ENCODE measurements at places on chromosomes 3 and 15.

GRCh38 chr3:50155891-50156290 lies 767 bp downstream of the SEMA3F start:
- DNase-seq, result no peak

GRCh38 chr3:44104668-44105321 lies 136.9 kb upstream of the TOPAZ1 start:
- no peak for DNase-seq

DNA sequence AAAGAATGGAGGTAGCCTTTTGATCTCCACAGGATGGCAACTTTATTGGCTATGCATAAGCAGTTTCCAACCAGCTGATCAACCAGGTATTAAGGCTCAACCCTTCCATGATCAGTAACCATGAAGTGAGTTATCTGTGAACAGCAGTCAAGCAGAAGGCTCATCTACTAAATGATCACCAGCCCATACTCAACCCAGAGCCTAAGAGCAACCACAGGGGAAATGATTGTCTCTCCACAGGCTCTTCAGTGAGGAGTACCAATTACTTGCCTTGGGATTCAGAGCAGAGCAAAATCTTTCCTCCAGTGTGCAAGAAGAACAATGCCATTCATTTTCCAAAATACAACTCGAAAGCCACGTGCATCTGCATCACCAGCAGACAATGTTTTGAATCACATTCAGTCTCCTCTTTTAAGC lies 754.8 kb downstream of the ROBO1 start:
- no peak for DNase-seq

DNA sequence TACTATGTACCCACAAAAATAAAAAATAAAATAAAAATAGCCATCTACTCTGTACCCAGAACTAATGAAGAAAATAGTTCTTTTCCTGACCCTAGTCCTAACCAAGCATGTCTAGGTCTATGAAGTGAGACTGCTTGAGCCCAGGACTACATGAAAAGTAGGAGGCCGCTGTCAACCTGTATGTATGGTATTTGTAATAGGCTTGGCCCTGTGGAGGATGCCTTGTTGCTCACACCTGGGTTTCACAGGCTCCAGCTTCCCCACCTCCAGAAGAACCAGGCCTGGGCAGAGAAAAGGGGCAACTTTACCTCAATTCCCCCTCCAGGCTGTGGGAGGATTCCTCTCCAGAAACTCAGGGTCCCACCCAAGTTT lies 6.8 kb upstream of the PKM start:
- DNase-seq, result no peak

- no peak for DNase-seq
Measured at GRCh38 chr15:35104526-35105147, 19.5 kb upstream of the NANOGP8 start.

GRCh38 chr15:67083135-67083762 lies 17.8 kb downstream of the SMAD3 start:
- DNase-seq, result no peak

GRCh38 chr15:93716615-93717231 lies 514.6 kb upstream of the MCTP2 start:
- no peak for DNase-seq

DNA sequence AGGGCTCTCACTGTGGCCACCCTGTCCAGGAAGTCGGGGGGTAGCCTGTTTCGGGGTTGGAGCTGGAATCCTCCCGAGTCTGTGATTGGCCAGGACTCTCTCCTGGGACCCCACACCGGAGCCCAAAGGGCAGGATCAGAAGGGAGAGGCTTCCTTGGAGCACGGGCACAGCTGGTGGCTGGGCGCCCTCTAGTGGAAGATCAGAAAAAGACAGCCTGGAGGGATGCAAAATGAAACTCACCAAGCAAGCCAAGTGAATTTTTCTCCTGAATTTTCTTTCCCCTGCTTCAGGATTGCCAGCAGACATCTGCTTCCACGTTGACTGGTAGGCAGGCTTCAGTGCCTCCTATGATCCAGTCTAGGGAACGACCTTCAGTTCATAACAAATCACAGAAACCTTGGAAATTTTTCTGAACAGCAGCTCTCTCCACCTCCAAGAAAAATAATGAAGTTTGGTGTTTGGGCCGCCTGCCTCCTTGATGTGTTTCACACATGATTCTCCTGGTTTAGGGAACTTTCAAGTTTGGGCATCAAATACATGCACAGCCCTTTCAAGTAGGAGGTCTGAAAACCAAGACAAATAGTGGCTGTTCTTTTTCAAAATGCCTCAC lies 224.6 kb downstream of the VPS13C start:
- no peak for DNase-seq

DNA sequence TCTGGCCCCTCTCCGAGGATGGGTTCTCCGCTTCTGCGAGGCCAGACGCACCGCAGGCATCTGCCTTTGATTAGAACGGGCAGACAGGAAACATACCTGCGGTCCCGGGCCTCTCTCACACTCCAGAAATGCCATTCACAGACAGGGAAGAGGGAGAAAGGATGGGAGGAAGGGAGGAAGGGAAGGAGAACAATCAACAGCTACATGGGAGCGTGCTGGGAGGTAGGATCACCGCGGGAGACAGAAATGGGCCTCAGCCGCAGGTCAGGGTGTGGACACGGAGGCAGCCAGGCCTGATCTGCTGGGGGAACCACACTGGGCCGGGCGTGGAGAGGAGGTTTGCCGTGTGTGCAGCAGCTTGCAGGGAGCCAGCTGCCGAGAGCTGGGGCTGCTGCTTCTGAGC lies 90.7 kb upstream of the RGMA start:
- no peak for DNase-seq

GRCh38 chr15:101689901-101690300 lies 34.4 kb downstream of the TARS3 start:
- no peak for DNase-seq

- no peak for DNase-seq
Measured at GRCh38 chr3:118447339-118447738, 587.3 kb downstream of the IGSF11 start.

- DNase-seq, result no peak
Measured at GRCh38 chr3:146130881-146131371, 30.1 kb downstream of the PLOD2 start.

DNA sequence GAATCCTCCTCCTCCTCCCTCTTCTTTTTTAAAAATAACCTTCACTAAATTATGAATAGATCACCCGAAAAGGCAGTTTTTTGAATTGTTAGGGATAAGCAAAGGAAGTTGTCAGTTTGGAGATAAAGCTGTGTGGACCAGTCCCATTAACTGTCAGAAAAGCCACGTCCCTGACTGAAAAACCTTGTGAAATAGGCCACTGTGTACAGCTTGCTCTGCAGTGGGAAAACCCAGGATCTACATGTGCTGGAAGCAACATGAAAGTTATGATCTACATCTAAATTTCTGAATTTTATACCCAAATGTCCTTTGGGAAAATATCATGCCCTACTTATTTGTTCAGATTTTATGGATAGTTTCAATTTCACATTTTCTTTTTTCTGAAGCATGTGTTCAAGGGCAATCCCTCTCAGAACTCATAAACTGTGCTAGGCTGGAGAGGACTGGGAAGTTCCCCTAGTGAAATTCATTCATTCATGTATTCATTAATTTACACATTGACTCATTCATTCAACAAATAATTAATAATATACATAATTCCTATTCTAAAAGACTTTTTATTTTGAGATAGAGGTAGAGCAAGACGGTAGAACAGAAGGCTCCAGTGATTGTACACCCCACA lies 149.5 kb downstream of the SLC9A9 start:
- DNase-seq, result no peak

- DNase-seq, result no peak
Measured at GRCh38 chr15:40456299-40456712, 14.5 kb upstream of the CHST14 start.

DNA sequence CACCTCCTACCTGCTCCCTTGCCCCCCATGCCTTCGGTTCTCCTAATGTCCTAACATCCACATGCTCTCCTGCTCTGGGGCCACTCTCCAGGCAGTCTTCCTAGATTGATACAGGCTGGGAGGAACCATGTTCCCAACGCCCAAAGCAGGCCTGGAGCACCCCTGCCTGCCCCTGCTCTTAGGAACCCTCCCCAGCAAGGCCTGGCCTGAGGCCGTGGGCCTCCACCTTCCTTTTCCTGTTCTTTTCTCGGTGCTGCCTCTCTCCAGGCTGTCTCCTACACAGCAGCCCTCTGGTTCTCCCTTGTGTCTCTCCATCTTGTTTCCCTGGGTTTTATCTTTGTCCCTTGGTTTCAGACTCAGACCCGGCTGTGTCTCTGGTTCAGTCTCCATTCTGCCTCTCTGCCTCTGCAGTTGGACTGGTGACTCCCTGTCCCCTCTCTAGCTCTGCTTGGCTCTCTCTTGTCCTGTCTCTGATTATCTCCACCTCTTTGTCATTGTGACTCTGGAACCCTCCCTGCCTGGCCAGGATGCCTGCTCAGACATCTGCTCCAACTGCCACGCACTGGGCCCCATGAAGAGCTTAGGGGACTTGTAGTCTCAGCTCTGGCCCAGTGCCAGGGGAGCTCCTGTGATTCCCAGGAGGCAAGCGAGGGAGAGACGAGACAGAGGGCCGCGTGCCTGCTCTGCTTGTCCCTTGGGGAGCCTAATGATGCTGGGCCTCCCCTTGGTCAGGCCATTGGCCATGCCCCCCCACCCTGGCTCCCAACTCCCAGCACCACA lies 26.0 kb upstream of the RPL29 start:
- DNase-seq, result no peak

DNA sequence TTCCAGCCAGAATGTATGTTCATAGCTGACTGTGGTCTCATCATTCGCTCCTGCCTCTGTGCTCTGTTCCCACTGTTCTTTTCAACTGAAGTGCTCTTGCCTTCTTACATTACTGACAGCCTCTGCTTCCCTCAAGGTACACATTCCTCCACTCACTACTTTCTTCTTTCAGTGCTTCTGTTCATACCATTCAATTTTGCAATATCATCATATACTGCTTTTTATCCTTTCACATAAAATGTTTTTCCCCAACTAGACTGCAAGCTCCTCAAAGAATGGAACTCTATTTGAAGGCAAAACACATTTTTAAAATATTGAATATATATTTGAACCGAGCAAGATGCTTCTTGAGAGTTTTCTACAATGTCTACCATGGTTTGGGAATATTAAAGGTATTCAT lies 291.1 kb downstream of the CTNNB1 start:
- DNase-seq, result no peak

- no peak for DNase-seq
Measured at GRCh38 chr3:33111581-33111980, 2.2 kb upstream of the CRTAP start.

- DNase-seq, result no peak
Measured at GRCh38 chr3:187288855-187289605, 2.5 kb downstream of the MASP1 start.

DNA sequence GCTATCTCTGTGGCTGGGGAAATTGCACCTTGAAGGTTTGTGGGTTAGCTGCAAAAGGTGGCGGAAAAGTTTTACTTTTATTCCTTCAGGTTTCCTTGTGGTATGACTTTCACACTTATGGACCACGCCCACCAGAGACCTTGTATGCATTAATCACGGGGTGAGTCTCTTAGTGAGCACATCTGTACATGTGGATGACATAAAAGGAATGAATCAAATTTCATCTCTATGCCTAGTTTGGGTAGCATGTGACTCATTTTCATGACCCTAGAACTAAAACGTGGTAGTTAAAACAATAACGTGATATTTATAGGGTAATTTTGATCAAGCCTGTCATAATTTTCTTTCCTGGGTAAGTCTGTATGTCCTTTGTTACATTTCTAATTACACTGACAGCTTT lies 141.7 kb downstream of the PDCD6IP start:
- DNase-seq, result no peak

DNA sequence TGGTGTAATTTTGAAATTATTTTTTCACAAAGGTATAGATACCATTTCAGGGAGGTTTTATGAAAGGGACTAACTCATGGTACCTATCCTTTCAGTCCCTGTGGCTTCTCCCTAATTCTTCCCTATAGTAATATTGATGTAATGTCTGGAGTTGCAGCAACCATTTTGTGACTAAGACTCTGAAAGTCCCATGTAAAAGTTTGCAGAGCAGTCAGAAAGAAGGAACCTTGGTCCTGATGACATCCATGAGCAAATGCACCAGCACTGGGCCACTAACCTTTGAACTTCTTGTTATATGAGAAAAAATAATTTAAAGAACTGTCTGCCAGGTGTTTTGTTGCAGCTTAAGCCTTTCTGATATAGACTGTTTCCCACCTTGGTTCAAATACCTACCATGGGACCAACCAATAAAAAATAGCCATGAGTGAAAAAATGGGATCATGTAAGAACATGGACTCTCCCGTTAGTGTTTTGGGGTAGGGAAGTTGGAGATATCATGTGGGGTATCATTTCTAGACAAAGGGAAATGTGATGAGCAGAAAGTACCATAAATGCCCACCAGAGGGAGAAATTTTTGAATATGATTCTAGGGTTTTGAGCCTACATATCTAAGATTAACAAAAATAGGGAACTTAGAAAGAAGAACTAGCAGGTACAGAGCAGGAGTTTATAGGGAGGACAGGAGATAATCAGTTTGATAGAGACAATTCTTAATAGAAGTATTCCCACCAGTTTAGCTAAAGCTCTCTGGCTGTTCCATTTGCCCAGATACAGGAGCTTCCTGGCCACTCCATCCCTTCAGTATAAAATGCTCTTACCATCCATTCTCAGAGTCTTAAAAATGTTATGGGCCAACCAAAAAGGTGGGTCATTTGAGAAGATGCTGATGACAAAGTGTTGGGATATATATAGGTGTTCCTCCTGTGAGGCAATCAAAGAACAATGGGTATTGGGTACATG lies 3.4 kb upstream of the CPOX start:
- no peak for DNase-seq

DNA sequence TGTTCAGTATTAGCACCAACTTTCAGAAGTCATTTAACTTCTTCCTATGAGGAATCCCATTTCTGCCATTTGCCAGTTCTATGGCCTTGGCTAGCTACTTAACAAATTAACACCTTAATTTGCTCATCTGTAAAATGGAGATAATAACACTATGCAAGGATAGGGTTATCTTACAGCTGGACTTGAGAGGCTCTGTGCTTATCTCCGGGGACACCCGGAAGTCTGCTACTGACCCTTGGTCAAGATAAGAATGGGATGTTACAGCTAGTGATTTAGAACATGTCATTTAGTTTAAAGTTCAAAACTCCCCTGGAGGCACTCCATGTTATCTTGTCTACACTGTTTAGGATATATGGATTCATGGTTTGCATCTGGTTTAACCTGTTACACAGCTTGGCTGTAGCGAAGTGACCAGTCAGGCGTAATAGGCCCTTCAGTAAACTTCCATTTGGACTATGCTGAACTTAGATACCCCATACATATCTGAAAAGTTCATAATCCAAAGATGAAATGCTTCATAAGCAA lies 156.0 kb upstream of the CD96 start:
- DNase-seq, result no peak
